ENCODE measurements at places on chromosomes 11 and 22. TPM values are rescaled to one million over a fixed set of nuclear protein-coding genes. Genes with fewer than 3 reads are reported as not detected.

DNA sequence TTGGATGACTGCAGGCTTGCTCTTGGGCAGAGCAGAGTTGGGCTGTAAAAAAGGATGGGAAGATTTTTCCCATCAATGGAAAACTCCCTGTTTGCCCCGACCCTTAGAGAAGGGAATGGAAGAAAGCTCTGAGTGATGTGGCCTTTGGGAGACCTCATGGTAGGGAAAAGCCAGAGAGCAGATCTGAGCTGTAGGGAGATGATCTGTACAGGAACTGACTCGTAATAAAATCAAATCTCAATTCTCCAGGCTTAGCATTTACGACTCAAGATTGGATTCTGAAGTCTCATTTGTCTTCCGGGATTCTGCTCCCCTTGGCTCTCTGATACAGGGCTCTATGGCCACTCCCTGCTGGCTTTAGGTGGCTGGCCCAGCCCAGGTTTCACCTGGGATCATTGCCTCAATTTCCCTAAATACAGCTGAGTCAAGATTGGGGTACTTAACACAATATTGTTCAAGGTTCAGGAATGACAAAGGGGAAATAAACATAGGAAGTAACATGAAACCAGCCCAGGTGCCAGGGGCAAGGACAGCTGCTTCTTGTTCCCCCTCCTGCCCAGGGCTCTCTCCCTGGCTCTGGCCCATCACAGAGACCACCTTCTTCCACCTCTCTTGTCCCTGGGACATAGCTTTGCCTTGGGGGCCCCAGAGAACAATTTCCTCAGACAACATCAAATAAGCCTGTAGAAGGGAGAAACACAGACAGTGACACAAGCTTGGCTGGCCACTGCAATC, 38.4 kb upstream of the THY1 start:
- DNase-seq, result no peak

DNA sequence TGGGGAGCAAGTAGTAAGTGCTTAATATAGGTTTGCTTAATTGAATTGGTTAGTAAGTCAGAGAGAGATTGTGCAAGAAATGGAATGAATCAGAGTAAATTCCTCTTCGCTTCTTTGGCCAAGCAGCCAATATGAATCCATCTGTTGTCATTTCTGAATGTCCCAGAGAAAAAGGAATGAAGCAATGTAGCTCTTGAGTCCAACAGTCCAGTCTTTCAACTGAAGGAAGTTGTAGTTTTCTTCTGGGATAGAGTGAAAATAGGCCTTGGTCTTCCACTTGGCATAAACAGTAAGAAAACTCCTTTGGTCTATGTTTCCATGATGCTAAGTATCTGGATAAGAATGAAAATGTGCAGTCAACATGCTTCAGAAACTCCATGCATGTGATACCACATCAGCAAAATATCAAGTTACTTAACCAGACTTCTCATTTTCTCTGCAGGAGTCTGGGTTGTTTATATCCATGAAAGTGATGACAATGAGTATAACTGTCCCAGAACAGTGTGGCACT, 1.8 kb upstream of the FIBIN start:
- DNase-seq, result no peak

DNA sequence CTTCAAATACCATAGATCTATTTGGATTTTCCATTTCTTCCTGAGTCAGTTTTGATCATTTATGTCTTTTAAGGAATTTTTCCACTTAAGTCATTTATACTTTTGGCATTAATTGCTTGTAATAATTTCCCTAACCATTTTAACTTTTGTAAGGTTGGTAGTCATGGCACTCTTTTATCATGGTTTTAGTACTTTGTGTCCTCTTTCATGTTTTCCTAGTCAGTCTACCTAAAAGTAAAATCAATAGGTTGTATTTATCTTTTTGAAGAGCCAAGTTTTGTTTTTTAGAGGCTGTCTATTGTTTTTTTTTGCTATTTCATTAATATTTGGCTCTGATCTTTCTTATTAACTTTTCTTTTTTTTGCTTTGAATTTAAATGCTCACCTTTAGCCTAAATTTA, 45.5 kb upstream of the IGLL5 start:
- no peak for DNase-seq

- no peak for DNase-seq
These were observed 31.9 kb downstream of the FLI1 start for GRCh38 chr11:128725630-128726319.

DNA sequence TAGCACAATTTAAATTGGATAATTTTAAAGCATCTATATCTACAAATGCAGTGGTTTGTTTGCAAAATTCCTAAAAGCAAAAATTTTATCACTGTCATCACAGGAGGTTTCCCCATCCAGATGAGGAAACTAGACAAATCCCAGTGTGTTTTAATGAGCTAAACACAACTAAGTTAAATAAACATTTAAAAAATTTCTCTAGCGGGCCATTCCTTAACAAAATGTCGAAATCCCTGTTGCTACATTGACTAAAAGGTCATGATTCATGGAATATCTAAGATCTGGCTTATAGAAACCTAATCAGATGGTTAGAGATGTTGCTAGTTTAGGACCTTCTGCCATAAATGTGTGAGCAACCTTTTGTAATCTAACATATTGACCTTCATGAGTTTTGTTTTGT, 107.3 kb upstream of the BDNF start:
- DNase-seq, result no peak

- no peak for DNase-seq
These were observed 121.1 kb upstream of the CRYBB3 start for GRCh38 chr22:25078591-25078990.

DNA sequence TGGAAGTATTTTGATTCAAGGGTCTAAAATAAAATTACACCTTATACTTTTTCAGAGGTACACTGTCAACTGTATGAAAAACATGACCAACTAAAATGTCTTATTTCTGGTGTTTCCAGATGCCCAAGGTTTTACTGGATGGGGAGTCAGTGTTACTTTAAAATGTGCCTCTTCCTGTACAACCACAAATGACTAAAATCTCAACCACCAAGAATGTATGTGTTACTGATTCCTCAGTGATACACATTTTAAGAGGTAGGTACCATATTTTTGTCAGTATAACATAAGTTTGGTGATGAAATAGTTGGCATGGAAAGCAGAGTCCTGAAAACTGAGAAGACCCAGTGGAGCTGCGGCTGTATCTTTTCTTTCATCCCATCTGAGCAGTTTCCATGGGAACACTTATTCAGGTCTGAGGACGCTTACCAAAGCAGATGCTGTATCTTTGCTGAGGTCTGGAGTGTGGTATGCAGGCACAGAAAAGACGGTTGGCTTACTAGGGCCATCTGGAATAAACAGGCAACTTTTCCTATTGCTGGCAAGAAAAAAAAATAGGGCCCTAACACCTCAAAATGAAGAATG, 21.2 kb upstream of the TP53AIP1 start:
- DNase-seq, result no peak

DNA sequence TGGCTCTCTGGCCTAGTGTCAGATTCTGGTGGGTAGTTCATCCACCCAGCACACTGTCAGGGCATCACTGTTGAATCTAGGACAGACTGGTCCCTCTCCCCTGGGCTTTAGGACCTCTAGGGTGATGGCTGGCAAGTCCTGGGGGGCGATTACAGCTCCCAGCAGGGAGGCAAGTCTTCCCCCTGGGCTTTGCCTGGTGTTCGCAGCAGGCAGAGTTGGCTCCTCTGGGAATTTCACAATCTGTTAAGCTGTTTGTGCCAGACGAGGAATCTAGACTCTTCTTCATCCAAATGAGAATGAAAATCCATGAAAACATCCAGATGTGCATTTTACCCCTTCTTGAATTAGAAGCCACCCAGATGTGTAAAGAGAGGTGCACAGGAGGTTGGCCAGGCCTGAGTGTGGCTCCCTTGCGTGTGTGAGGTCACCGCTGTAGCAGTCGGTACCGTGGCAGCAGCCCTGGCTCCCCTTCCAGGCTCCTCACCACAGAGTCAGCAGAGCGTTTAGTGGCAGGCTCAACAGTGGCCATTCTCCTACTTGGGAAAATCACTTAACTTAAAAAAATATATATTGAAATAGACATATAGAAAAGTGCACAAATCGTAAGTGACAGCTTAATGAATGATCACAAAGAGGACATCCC, 99.9 kb upstream of the TBCEL start:
- no peak for DNase-seq

DNA sequence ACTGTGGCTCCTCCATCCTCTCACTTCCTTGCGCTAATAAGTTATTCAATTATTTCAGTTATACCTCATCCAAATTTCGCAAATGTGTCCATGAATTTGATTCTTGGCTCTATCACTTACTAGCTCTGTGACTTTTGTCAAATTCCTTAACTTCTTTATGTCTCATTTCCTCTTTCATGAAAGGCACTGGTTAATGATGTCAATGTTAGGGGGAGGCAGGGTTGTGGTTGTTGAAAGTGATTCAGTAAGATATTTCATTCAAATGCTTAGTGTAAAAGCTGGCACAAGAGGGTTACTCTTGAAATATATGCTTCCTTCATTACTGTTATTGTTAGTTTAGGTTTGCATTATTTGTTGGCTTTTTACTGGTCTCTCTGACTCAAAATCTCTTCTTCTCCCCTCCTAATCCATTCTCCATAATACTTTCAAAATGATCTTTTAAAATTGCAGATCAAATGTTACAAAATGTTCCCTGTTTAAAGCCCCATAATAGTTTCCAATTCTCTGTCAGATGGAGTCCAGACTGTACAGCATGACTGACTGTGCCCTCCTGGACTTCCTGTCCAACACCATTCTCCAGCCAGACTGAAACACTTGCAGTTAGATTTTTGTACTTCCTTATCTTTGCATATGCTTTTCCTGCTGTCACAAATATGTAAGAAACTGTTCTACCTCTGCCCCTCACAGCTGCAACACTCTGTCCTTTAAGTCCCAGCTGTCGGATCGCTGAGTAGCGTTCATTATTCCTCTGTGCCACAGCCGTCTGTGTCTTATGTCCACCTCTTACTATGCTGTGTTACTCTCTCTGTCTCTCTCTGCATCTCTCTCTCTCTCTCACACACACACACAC, 510.6 kb upstream of the RAG2 start:
- DNase-seq, result no peak

GRCh38 chr11:40118780-40119179, 1340.7 kb downstream of the LRRC4C start:
- DNase-seq, result no peak

DNA sequence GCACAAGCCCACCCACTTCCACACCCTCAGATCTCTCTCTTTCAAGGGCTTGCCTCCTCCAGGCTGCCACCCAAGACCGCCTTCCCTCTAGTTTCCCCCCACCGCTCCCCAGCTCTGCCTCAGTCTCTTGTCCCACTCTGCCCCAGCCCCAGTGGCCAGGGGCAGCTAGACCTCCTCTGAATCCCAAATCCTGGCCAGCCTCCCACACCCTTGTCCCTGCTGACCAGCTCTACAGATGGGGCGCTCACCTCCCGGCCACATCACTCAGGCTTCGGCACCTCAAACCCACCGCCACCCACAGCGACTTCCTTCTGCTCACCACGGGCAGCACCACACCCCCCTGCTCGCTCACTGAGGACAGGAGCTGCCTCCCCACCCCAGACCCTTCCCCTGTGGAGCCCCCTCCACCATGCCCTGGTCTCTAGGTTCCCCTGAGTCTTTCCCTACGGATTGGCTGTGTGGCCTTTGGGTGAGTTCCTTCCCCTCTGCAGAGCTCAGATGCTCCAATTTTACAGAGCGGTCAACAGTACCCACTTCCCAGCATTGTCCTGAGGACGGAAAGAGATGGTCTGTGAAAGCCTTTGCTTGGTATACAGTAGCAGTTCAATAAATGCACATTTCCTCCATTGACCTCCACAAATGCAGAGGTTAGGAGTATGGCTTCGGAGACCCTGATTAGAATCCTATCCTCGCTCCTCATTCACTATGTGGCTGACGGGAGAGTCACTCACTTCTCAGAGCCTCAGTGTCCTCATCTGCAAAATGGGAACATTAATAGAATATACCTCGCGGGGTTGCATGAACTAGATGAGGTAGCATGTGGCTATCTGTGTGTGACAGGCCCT, 11.5 kb upstream of the SPI1 start:
- peak; percentile 68 for DNase-seq

- DNase-seq, result no peak
These were observed 5.5 kb upstream of the KCNJ1 start for GRCh38 chr11:128872594-128872993.

YPEL1 gene
- 7.6 TPM for total RNA-seq

PATE3 gene
- total RNA-seq, result not detected

MMP3 gene
- not detected for total RNA-seq

SHANK3 gene
- 50.6 TPM for total RNA-seq

PDHX gene
- 39.1 TPM for total RNA-seq
